Calu3 (cell line): ENCODE measurements at places on chromosomes 4 and X.

GRCh38 chrX:129791336-129791735 is 11.6 kb downstream of the SASH3 start:
- DNase-seq = no peak

DNA sequence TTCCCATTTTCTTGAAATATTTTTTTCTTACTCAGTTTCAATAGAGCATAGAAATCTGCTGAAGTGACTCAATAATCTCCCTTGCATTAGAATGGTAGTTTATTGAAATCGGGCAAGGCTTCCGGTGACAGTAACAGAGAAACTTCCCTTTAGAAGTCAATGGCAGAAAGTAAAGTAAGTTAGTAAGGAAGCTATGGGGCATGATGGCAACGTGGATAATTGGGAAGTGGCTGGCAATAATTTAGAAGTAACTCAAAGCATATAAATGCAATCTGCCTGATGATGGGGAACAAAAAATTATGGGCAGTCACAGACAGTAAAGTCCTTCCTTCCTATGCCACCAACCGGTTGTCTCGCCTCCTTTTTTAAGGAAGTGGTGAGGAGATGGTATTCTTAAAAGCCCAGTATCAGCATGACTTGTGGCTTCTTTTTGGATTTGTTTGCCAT is 7.6 kb downstream of the CYBB start:
- no peak for DNase-seq

- no peak for DNase-seq
Observed at GRCh38 chr4:96044971-96045370, 205.1 kb downstream of the PDHA2 start.

DNA sequence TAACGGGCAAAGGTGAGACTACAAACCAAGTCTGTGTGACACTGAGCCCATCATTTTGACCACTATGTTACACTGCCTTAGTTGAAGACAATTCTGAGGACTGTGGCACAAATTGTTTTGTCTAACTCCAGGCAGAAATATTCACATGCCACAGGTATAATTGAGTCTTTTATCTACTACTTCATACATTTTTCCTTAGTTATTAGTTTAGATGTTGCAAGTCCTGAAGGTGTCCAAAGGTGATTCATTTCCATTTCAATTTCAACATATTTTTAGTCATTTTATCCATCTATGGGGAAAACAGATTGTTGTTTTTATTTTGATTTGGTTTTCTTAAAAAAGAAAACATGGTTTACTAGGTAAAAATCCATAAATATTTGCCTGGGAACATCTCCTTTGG is 341.7 kb upstream of the SMIM31 start:
- DNase-seq = no peak

- DNase-seq = no peak
Observed at GRCh38 chrX:78693012-78693411, 33.9 kb upstream of the RTL3 start.

- no peak for DNase-seq
Observed at GRCh38 chr4:38082424-38083385, 122.5 kb downstream of the PTTG2 start.

- DNase-seq = no peak
Observed at GRCh38 chrX:37371578-37371991, 22.4 kb downstream of the PRRG1 start.

DNA sequence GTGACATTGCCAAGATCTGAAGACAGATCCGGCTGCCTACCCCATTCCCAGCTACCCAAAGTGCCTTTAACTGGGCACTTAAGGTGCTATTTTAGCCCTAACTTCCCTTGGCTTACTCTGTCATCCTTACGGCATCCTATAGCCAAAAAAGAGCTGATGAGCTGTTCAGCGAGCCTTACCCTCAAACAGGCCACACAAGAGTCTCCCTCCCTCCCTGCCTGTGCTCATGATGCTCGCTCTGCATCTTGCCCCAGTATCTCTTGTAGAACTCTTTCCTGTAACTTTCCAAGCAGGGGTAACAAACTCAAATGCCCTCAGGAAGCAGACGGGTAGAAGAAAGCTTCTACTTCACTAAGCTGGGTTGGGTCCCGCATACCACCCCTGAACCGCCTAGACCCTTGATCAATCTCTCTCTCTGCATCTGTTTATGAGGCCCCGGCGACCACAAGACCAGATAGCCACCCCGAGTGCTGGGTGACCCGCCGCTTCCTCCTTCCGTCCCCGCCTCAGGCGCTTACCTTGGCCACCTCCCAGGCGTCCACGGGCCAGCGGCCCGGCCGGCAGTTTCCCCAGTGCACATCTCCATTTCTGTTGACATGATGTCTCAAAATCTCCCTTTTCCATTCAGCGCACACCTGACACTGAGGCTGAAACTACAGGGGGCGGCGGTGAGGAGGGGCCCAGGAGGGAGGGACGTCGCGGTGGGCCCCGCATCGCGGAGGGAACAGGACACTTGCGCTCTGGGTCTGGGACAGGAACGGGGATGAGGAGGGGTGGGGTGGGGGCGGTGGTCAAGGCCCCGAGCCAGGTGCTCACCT is 663 bp downstream of the CXorf38 start:
- peak; percentile 34 for DNase-seq

GRCh38 chr4:100960232-100960631 is 387.1 kb downstream of the PPP3CA start:
- no peak for DNase-seq

- peak; percentile 4 for DNase-seq
Observed at GRCh38 chrX:25175743-25176142, 160.0 kb upstream of the ARX start.
